ENCODE measurements at places on chromosomes 3 and 15. TPM values are rescaled to one million over a fixed set of nuclear protein-coding genes. Genes with fewer than 3 reads are reported as not detected.

DNA sequence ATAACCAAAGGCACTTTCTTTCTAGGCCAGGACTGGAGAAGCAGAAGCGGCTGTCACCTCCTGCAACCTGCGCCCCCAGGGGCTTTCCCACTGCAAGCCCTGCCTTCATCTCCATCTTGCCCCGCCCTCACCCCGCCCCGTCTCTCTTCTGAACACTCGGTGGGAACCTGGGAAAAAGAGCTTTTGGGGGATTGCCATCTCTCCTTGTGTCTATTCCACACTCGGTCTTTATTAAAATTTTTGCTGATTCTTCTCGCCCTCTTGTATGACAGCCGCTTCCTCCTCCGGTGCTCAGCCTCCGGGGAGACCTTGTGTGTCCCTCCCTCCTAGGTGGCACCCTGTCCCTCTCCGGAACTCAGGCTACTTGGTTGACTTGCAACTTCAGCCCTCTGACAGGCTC, 41.9 kb upstream of the SPESP1 start:
- peaks cover 9% of the 10 kb centered on the region for H3K4me1 ChIP-seq
- no peak for DNase-seq
- H3K27ac ChIP-seq: no peak overlapping the region
- no peaks in the 10 kb centered on the region for H3K36me3 ChIP-seq

DNA sequence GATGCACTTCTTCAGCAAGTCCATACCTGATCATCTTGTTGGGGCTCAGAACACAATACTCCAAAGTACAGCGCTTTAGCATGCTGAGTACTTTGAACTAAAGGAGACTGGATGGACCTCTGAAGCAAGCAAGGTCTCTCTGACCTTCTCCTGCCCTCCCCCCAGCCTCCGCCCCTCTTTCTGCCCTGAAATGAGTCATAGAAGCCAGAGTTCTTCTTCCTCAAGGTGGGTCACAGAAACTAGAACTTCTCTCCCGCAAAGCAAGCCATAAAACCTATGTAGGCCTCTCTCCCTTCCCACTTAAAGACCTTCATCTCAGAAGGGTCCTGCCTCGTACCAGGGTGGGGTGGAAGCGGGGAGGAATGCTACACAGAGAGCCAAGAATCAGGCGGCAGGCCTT, 230.5 kb upstream of the PROK2 start:
- no peaks in the 10 kb centered on the region for H3K36me3 ChIP-seq
- peaks cover 4% of the 10 kb centered on the region for H3K27me3 ChIP-seq
- no peak for DNase-seq
- no peak overlapping the region for H3K27ac ChIP-seq
- peaks cover 2% of the 10 kb centered on the region for H3K4me1 ChIP-seq
- no peak overlapping the region for H3K4me3 ChIP-seq

- no peaks in the 10 kb centered on the region for H3K27me3 ChIP-seq
- H3K27ac ChIP-seq: no peak overlapping the region
- H3K4me1 ChIP-seq: no peaks in the 10 kb centered on the region
- no peaks in the 10 kb centered on the region for H3K36me3 ChIP-seq
These were observed 414.4 kb upstream of the ALCAM start for GRCh38 chr3:104952146-104952972.

DNA sequence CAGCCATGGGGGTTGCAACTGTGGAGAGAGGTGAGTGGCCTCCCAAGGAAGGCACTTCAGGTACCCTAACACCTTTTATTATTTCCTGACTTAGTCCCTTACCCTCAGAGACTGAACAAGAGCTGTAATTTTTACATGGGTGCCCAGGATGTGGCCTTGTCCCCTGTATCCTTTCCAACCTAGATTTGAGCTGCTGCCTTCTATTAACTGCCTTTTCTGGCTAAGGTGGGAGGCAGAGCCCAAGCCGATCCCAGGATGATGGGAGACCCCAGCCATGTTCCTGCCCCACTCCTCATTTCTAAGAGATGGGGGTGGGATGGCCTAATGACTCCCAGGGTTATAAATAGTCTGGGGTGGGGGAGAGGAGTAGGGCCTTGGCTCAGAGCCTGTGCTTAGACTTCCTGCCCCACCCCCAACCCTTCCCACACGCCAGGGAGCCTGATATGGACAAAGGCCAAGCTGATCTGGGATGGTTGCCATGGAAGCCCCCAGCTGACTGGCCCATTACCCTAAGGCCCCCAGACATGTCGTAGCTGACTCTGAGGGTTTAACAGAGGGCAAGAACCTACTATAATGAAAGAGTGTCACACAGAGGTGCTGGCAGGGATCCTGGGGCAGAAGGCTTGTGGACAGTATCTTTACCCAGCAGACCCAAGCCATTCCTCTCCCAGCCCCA, 1.9 kb downstream of the KLHDC8B start:
- peak overlapping the region; percentile 86 for H3K4me3 ChIP-seq
- peaks cover 68% of the 10 kb centered on the region for H3K4me1 ChIP-seq
- DNase-seq: peak; percentile 74
- peak overlapping the region; percentile 84 for H3K27ac ChIP-seq

DNA sequence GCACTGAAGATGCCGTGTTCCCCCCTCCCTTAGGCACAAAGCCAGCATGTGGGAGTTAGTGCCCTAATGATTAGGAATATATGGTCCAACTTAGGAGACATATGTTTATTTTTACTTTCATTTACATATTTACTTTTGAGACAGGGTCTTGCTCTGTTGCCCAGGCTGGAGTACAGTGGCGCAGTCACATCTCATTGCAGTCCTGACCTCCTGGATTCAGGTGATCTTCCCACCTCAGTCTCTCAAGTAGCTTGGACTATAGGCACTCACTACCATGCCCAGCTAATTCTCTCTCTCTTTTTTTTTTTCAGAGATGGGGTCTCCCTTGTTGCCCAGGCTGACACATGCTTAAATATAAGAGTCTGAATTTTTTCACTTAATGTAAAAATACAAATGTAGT, 51.6 kb upstream of the TBC1D23 start:
- DNase-seq: no peak
- H3K27ac ChIP-seq: no peak overlapping the region
- no peak overlapping the region for H3K4me3 ChIP-seq
- no peaks in the 10 kb centered on the region for H3K27me3 ChIP-seq
- no peaks in the 10 kb centered on the region for H3K36me3 ChIP-seq
- peaks cover 14% of the 10 kb centered on the region for H3K4me1 ChIP-seq

DNA sequence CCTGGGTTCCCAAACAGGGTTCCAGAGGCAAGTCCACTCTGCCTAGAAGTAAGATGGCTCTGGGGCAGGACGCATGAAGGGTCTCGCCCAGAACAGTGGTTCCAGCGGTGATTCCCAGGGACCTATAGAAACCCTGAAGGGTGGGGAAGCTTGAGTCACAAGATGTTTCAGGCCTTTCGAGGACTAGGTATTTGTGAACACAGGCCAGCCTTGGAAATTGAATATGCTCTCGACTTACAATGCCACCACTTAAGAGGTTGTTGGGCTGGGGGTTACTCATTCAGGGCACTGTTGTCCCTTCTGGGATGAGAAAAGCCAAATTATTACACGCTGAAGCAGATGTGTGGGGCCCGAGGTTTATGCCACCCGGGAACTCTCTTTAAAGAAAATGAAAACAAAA, 152.0 kb downstream of the TJP1 start:
- H3K4me1 ChIP-seq: peaks cover 3% of the 10 kb centered on the region
- H3K27me3 ChIP-seq: peaks cover 4% of the 10 kb centered on the region
- no peak overlapping the region for H3K4me3 ChIP-seq
- no peaks in the 10 kb centered on the region for H3K36me3 ChIP-seq
- DNase-seq: no peak

GRCh38 chr15:33360886-33361285, 50.1 kb downstream of the RYR3 start:
- H3K36me3 ChIP-seq: no peaks in the 10 kb centered on the region
- DNase-seq: peak; percentile 76
- H3K4me3 ChIP-seq: no peak overlapping the region
- no peaks in the 10 kb centered on the region for H3K27me3 ChIP-seq
- H3K4me1 ChIP-seq: peaks cover 14% of the 10 kb centered on the region

DNA sequence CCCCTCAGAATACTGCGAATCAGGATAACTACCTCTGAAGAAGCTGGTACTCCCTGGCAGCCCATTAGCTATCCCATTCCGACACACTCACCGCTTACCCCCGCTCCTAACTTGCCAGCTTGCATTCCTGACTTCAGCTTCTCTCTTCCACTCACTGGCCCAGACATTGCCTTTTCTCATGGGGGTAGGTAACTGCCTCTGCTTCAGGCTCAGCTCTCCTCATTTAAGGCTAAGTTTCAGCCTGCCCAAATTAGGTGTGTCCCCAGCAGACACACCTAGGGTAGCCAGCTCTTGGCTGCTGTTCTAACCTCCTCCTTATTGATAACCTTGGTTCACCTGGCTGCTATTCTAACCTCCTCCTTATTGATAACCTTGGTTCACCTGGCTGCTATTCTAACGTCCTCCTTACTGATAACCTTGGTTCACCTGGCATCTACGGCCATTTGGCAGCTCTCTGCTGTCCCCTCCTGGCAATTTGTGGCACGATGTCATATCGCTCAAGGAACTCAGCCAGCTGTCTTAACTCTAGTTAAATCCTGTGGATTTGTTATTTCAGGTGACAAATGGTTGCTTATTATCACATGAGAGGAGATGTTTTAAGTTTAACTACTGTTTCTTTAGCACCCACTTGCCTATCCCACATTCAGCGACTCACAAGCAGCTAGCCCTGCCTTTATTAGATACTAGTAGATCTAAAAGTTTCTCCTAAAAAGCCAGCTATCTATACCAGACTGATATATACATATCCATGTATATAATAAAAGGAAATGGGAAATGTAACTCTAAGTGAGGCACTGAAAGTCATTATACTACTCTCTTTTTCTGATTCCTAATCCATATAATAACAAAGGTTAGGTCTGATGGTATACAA, 106.5 kb upstream of the ACP3 start:
- H3K4me1 ChIP-seq: no peaks in the 10 kb centered on the region
- H3K27me3 ChIP-seq: no peaks in the 10 kb centered on the region
- no peak overlapping the region for H3K27ac ChIP-seq
- H3K4me3 ChIP-seq: no peak overlapping the region

DNA sequence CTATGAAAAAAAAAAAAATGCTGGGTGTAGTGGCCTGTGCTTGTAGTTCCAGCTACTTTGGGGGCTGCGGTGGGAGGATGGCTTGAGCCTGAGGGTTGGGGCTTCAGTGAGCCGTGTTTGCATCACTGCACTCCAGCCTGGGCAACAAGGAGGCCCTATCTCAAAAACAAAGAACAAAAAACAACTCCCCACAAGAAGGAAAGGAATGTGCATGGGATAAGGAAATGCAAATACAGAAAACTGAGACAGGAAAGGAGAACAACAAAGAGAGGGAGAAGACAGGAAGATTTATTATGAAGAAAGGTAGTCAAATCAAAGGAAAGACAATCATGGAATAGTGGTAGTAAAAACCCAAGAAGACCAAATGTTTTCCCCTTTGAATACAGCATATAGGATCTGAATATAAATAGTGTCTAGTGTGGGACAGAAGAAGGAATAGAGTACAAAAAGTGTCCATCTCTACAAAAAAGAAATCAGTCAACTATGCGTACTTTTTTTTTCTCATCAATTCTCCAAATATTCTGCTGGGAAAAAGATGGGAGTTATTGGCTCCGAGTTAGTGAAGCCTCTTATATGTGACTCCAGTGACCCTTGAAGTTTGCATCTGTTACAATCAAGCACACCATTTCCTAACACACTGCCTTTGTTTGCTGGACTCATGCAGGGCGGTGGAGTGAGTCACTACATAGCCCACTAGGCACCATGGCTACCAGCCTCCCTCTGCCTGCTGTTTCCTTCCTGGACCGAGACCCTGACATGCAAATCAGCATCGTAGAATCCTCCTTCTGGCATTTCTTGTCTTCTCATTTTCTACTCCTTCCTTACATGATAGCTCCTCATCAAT, 101.2 kb upstream of the PTX3 start:
- no peaks in the 10 kb centered on the region for H3K27me3 ChIP-seq
- no peaks in the 10 kb centered on the region for H3K4me1 ChIP-seq
- no peaks in the 10 kb centered on the region for H3K36me3 ChIP-seq

DNA sequence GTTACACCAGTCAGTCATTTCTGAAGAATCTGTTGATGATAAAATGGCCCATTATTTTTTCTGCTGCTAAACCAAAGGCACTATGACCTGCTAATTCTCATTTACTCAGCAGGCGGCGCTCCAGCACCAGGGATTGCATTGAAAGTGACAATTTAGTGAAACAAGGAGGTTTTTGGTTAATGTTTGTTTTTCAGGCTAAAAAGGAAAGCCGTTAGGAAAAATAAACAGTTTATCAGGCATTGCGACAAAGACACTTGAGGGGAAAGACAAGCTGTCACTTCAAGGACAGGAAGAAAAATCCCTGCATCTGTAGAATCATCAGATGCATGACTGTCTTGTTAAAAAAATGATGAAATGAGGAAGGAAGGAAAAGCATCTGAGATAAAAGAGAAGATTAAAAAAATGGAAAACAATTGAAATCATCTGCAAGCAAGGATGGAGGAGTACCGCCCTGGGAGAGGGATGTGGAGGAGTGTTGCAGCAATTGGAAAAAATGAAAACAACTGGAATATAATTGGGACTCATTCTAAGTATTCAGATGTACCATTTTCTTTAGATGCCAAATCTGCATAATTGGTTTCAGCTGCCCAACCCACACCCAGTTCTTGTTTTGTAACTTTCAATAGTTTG, 54.0 kb downstream of the NR1D2 start:
- H3K4me1 ChIP-seq: peaks cover 5% of the 10 kb centered on the region
- no peaks in the 10 kb centered on the region for H3K27me3 ChIP-seq
- no peak overlapping the region for H3K27ac ChIP-seq
- peak; percentile 79 for DNase-seq
- H3K36me3 ChIP-seq: no peaks in the 10 kb centered on the region

DNA sequence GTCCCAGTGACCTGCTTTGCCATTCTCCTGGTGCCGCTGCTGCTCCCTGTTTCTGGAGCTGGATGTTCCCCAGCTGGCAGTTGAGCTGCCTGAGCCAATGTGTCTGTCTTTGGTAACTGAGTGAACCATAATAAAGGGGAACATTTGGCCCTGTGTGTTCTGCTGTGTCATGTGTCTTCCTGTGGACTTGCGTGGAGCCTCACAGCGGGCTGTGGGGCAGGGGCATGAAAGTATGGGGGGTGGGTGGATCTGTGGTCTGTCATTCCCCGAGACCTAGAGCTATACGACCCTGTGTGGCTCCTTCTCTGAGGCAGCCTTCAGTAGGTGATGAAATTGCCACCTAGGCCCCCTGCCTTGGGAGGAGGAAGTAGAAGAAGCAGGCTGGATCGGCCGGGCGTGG, 2.0 kb upstream of the PPCDC start:
- peaks cover 12% of the 10 kb centered on the region for H3K4me1 ChIP-seq
- H3K27ac ChIP-seq: no peak overlapping the region
- DNase-seq: no peak
- no peak overlapping the region for H3K4me3 ChIP-seq

DNA sequence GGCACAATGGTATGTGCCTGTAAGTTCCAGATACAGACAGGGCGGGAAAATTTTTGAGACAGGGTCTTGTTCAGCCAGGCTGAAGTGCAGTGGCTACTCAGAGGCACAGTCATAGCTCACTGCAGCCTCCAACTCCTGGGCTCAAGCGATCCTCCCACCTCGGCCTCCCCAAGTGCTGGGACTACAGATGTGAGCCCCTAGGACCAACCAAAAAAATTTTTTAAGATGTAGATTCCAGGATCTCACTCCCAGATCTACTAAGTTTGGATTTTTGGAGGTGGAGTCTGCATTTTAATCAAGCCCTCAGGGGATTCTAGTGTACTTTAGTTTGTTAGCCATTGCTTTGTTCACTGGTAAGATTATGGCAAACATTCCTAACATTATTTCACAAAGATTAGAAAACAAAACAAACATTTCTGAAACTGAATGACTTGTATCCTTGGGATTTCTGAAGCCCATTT, 2.7 kb downstream of the LIPH start:
- H3K4me3 ChIP-seq: no peak overlapping the region
- no peaks in the 10 kb centered on the region for H3K36me3 ChIP-seq
- DNase-seq: no peak
- no peak overlapping the region for H3K27ac ChIP-seq
- H3K27me3 ChIP-seq: no peaks in the 10 kb centered on the region
- H3K4me1 ChIP-seq: no peaks in the 10 kb centered on the region

KBTBD8 gene
- total RNA-seq: 3.2 TPM

BCL2A1 gene
- total RNA-seq: 0.35 TPM

TRIM59 gene
- 10.7 TPM for total RNA-seq

CILP gene
- total RNA-seq: 32.5 TPM
